ENCODE measurements at places on chromosomes 1 and 21.

- no peak for DNase-seq
Observed at GRCh38 chr1:158283965-158284364, 5.8 kb upstream of the CD1C start.

DNA sequence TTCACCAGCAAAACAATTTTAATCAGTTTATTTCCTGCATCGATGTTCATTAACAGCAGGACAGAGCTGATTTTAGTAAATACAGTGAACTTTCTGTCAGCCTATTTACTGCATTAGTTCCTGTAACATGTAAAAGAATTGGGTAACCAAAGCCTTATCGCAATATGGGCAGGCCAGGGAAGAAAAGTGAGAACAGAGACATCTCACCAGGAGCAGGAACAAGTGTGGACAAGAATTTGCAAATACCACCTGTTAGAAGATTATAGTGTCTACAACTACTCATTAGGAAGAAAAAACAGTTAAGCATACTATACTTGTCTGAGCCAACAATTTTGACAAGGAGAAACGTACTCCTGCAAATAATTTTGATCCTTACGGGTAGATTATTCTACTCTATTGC is 1293.9 kb downstream of the PLA2G4A start:
- no peak for DNase-seq

GRCh38 chr1:27678747-27679146 is 6.8 kb upstream of the IFI6 start:
- no peak for DNase-seq

DNA sequence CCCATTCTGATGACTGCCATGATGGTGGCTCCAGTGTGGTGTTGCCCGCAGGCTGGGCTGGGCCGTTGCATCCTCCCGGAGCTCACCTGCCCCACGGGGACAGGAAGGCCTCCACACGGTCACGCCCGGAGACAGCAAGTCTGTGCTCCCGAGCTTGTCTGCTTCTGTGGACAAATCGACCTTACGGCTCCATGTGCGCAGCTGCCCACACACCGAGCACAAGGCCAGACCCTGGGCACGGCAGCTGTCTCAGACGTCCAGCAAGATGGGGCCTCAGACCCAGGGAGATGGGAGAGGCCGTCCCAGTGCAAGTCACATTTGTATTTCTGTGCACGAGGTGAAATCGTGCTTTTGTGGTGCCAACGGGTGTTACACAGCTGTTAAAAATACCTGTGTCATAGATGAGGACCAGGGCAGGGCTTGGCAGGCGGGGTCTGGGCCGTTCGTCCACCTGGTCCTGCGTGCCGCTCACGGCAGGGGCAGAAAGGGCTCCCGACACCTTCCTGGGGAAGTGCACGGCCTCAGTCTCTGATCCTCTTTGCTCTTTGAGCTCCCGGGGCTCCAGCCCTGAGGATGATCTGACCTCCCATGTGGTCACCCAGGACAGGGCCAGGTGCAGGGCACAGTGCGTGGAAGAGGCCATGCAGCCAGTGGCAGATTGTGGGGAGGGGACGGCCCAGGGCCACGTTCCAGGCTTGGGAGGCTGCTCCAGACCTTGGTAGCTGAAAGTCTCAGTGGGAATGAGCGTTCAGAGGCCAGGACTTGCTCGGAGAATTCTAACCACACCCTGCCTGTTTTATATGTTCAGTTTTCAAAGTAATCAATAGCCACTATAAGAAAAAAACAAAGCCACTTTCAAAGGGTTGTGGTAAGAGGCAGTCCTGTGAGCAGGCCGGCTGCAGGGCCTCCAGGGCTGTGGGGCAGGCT is 13.5 kb downstream of the COL6A1 start:
- no peak for DNase-seq

- peak; percentile 71 for DNase-seq
Observed at GRCh38 chr1:113929750-113930498, 800 bp downstream of the HIPK1 start.

DNA sequence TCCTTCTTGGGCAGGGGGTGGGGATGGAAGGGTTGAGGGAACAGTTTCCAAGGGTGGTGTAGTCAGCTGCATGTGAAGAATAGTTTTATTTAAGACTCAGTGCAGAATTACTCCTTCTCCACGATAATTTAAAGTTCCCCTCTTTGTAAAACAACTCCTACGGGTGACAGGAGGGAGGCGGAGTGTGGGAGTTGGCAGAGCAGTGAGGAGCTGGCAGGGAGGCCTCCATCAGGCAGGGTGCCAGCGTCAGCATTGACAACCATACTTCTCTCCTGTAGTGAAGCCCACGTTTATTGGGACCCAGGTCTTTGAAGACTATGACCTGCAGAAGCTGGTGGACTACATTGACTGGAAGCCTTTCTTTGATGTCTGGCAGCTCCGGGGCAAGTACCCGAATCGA is 93.8 kb downstream of the MTR start:
- DNase-seq, result no peak

DNA sequence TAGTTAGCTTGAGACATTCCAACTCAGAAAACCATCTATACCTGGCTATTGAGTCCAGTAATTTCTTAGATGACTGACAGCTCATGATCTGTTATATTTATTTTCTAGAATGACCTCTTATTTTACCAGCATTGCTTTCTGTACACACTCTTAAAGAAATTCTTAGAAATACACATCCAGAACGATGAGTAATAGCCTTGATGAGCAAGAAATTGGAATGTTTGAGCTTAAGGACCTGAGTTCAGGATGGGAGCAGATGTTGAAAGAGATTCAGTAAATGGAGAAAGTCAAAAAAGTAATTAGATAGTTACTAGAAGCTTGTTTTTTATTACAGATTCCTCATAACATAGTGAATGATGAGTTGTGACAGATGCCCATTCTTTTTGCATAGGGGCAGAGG is 11.7 kb downstream of the PYHIN1 start:
- no peak for DNase-seq

DNA sequence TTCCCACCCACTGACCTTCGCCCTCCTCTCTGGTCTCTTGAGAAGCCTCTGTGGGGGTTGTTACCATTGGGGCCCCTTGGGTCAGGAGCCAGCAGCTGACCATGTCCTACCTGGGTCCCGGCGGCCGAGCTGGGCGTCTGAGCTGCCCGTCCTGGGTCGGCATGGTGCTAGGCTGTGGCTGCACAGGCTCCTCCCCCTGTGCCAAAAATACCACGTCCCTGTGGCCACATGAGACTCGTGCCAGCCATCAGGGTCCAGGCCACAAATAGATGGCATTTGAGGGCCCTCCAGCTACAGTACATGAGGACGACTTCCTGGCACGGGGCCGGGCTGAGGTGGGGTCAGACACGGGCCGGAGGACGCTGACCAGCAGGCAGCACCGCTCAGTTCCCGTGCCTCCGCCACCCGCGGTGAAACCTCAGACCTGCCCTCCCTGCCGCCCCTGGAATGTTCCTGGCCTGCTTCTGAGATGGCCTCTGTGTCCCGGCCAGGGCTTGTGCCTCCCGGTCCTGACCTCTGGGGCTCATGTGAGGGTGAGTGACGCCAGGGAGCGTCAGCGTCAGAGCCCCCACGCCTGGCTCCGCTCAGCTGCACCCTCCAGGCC is at the start of gene PERM1:
Gene PERM1 (minus strand): TSS at position 139 of the 604 bp plus-strand sequence. CDS start 1,064 bp downstream, outside the sequence.
- no peak for DNase-seq

DNA sequence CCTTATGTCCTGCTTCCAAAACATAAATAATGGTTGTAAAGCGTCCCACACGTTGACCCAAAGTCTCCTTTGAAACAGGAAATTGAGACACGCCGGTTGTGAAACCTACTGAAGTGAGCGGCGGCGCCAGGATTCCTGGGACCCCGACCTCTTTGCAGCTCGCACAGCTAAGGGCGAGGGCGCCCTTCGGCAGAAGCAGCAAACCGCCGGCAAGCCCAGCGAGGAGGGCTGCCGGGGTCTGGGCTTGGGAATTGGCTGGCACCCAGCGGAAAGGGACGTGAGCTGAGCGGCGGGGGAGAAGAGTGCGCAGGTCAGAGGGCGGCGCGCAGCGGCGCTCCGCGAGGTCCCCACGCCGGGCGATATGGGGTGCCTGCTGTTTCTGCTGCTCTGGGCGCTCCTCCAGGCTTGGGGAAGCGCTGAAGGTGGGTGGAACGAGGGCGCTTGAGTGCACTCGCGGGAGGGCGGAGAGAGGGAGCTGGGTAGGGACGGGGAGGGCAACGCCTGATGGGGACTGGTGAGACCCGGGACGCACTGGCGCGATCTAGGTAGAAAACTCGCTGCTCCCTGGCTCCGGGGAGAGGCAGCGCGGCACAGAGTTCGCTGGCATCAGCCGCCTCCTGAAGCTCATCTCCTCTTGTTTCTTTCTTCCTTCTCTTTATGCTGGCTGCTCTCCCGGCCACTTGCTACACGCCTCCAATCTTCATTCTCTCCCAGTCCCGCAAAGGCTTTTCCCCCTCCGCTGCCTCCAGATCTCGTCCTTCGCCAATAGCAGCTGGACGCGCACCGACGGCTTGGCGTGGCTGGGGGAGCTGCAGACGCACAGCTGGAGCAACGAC is at the start of gene CD1D:
Gene CD1D (plus strand): TSS at position 155 of the 836 bp plus-strand sequence. CDS start 207 bp downstream, at position 362.
- no peak for DNase-seq

- DNase-seq, result no peak
Observed at GRCh38 chr1:203440771-203441170, 34.8 kb upstream of the PRELP start.

DNA sequence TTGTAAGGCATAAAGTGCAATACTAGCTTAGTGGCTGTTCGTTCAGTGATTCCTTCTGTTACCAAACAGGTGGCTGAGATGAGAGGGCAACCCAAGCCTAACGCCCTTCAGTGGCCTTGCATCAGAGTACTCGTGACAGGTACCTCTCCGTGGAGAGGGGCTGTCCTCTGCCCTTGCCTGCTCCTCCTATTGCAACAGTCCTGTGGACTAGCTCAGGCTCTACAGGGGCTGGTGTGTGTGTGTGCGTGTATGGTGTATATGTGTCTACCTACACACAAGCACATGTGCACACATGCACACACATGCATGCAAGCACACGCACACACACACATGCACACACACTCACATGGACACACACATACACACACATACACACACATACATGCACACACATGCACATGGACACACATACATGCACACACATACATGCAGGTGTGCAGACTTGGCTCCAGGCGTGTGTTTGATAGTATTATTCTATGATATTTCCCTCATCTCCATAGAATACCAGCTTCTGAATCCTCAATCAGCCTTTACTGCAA is 15.1 kb downstream of the TFF3 start:
- no peak for DNase-seq

DNA sequence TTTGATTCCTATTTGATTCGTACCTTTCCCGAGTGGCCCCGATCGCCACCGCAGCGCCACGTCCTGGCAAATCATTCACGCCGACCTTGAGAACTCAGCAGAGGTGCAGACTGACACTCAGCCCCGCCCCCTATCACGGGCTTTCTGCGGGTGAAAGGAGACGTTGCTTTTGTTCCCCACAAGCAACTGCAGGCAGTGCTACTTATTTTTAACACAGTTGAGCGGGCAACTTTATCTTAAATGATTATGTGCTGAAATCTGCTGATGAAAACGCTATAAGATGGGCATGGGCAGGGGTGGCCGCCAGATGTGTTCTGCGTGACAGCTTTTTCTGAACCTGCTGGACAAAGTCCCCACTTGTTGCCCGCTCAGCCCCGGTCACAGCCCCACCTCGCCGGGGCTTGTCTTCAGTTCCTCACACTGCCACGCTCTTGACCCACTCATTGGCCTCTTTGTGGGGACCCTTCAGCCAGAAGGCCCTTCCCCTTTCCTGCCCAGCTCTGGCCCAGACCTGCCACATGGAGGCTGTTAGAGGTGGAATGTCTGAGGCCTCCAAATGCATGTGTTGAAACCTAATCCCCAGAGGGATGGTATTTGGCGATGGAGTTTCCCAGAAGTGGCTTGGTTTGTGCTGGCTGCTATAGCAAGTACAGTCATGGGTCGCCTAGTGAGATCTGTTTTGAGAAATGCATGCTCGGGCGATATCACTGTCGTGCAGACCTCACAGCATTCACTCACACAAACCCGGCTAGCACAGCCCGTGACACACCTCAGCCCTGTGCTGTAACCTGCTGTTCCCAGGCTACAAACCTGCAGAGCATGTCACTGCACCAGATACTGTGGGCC is 15.7 kb upstream of the PDXK start:
- DNase-seq, result no peak

- DNase-seq, result no peak
Observed at GRCh38 chr1:109887271-109887670, 23.4 kb upstream of the CSF1 start.

- DNase-seq, result no peak
Observed at GRCh38 chr21:45220071-45220481, 67.6 kb downstream of the POFUT2 start.

DNA sequence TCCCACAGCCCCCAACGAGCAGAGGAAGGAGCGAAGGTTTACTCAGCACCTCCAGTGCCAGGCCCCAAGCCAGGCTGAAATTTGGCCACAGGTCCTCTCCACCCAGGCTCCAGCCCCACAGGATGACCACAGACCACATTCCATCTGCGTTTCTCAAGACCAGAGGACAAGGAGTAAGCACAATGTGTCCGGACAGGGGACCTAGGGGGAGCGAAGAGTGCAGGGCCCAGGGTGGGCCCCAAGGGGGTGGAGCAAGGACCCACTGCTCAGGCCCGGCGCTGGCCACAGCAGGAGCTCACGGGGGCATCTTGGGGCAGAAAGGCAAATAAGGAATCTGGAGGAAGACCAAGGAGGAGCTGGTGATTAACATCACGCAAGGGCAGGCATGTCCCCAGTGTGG is 100.5 kb downstream of the NPHP4 start:
- no peak for DNase-seq

Data from activated naive CD4-positive, alpha-beta T cell treated with Interleukin-2 at 50 U/mL for 16 hours (primary cell).